NCI-H187 treated with DMSO at 0.1 percent for 48 hours (cell line): ENCODE measurements at places on chromosomes 16 and 17.

GRCh38 chr17:49404361-49404760 lies 10.3 kb downstream of the PHB1 start:
- no peak for DNase-seq

GRCh38 chr16:56888806-56889205 lies 23.8 kb downstream of the SLC12A3 start:
- no peak for DNase-seq

- no peak for DNase-seq
Observed at GRCh38 chr16:1919327-1919998, 1.2 kb upstream of the HS3ST6 start.

- no peak for DNase-seq
Observed at GRCh38 chr16:73289232-73289631, 241.3 kb upstream of the ZFHX3 start.

DNA sequence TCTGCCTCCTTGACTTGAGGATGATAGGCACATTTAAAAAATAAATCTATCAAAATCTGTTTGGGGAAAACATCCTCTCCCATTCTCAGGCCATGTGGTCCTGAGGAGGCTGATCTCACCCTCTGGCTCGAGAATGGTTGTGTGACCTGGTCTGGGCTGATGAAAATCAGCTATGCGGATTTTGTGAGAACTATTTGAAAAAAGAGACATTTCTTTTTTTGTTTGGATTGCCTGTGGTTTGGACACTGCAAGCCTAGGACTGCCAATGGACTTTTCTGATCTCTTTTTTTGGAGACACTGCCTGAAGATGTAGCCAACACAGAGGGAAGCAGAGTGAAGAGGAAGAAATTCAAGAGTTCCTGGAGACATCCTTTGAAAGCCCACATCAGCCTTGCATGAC lies 145.9 kb downstream of the HS3ST3B1 start:
- no peak for DNase-seq

- DNase-seq, result no peak
Observed at GRCh38 chr17:77474292-77474988, 333.7 kb downstream of the SEC14L1 start.

DNA sequence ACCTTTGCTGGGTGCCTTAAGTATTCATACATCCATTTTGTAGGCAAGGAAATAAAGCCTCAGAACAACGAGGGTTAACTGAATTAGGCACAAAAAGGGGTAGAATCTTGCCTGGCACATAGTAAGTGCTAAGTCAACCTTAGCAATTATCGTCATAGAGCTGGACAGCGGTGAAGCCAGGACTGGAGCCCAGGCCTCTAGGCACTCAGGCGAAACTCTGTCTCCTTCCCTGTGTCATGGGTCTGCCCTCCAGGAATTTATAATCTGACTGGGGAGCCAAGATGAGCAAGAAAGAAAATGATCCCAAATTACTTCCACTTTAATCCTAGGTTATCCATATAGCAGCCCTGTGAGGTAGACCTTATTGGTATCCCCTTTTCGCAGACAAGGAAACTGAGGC lies 61.4 kb downstream of the KATNIP start:
- no peak for DNase-seq

- no peak for DNase-seq
Observed at GRCh38 chr16:2763173-2763572, 10.7 kb downstream of the SRRM2 start.

DNA sequence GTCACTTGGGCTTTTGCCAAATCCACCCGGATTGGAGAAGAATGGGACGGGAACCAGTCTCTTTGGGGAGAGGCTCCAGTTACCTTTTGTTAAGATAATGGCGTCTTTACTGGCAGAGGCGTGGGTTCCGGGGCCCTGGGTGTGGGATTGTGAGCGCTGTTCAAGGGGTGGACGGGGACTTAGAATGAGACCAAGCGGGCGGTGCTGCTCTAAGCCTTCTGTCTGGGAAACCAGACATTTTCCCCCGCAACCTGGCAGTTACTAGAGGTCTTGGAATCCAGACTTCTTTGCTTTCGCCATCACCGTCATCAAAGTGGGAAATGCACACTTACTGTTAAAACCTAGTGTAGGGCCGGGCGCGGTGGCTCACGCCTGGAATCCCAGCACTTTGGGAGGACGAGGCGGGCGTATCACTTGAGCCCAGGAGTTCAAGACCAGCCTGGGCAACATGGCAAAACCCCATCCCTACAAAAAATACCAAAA lies 706 bp downstream of the TEN1 start:
- no peak for DNase-seq

- no peak for DNase-seq
Observed at GRCh38 chr17:69300222-69300621, 26.7 kb downstream of the ABCA5 start.

- no peak for DNase-seq
Observed at GRCh38 chr17:42514867-42515266, 21.2 kb upstream of the NAGLU start.

- DNase-seq, result no peak
Observed at GRCh38 chr17:79174905-79175856, 100.6 kb downstream of the ENGASE start.

DNA sequence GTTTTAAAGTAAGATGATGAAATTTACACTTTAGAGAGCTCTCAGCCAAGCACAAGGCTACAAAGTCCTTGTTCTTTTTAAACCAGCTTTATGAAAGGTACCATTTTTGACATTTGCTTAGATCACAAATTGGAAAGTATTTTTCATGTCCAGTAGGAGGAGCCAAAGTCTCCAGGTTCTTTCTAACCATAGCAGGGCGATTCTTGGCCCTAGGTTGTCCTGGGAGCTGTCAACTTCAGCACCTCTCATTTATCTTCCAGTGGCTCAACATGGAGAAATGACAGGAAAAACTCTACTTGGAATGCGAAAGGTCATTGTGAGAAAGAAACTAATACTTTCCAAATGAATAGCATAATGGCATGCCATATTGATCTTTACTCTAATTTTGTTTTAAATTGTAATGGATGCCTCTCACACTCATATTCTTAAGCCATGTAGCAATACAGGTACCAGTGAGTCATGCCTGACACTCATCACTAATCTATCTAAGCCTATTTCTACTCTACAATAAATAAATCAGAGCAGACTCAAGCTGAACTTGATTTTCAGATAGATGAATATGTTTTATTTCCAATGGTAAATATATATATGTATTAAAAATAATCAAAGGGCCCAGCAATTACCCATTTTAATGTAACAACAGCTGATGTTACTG lies 919.1 kb upstream of the EEF2KMT start:
- no peak for DNase-seq

DNA sequence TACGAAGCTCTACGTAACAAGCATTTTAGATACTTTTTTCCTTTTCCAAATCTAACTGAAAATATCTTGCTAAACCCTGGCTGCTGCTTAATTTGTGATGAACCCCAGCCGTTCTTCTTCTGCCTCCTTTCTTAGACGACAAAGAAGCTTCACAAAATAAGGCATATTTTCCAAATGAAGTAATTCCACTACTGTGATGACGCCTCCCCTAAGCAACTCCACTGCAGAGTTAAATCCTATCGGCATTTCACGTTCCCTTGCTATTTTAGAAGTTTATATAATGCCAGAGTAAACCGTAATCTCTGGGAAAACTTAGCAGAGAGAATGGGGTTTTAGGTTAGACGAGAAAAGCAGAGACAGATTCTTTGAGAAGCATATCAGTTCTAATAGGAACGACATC lies 683.1 kb upstream of the SALL1 start:
- no peak for DNase-seq

DNA sequence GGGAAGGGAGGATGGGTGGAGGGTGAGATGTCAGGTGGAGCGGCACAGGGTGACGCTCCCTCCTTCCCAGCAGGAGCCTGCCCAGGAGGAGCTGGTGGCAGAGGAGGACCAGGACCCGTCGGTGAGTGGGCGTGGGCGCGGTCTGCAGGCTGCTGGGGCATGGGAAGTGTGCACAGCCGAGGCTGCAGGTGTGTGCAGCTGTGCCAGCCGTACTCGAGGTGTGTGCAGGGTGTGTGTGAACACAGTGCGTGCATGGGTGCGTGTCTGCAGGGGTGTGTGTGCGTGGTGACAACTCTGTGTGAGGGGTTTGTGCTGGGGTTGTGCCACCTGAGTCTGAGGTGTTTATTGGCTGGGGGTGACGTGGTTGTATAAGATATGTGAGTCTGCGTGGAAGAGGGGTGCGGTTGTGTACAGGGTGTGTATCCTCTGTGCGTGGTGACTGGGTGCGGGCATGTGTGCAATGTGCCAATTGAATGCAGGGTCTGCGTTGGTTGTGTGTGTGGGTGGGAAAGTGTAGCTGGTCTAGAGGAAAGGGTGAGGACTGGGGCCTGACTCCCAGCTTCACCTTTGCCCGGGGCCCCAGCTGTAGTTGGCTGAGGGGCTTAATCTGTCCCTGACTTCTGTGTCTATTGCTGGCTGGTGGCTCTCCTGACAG lies 670 bp downstream of the TNFSF12 start:
- no peak for DNase-seq

GRCh38 chr17:12421646-12422306 lies 243.9 kb upstream of the MYOCD start:
- no peak for DNase-seq
